IPS DF 19.7 (cell line): ENCODE measurements at places on chromosomes 7 and 10.

DNA sequence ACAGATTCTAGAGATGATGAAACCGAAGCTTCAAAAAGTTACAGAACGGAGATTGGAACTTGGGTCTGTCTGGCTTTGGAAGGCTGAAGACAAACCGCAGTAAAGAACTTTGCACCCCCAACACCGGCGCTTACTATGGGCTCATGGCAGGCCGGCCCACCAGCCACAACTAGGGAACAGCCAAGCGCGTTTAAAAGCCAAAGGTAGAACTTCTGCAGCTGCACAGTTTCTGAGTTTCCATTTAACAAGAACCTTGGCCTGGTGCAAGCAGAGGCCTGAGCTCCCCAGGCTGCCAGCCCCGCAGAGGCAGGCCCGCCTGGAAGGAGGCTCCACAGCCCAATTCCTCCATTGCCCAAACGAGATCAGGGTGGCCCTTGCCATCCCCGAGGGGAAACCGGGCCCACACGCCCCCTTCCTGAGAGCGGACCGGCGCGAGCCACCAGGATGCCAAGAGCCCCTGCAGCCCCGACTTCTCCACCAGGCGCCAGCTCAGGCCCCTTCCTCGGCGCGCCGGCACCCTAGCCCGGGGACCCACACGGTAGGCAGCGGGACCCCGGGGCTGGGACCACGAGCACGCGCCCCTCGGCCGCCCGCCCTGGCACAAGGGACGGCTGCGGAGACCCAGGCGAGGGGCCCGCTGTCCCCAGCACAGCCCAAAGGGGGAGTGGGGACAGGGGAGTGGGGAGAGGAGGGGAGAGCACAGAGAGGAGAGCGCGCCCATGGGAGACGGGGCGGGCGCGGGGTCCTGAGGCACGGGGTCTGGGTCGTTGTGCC lies 566 bp downstream of the MAD1L1 start:
- DNase-seq: no peak

- no peak for DNase-seq
These were observed 103.1 kb downstream of the SEMA3C start for GRCh38 chr7:80815733-80816132.

DNA sequence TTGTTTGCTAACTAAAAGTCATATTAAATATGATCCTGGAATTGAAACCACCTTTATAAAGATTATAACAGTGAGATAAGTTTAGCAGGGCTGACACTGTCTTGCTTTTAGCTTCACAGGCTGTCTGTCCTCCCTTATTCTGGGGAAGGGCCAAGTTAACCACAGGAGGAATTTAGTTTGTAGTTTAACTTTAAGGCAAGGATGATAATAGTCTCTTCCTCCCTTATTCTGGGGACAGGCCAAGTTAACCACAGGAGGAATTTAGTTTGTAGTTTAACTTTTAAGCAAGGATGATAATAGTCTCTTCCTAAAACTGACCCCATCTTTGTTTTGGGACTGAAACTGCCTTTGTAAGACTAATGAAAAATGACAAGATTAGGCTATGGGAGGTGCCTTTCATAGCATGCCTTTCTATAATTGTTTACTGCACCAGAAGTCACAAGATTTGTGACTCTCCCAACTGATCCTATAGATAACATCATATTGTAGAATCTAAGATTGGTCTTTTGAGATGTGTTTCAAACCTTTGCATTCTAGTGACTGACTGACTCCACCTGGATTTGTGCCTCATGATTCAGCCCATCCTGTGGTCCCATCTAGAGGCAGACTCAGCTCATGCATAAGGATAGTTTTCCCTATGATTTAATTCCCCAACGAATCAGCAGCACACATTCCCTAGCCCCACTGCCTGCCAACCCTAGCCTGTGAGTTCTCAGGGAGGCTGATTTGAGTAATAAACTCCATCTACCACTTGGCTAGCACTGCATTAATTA lies 212.0 kb downstream of the MAGI2 start:
- DNase-seq: no peak

DNA sequence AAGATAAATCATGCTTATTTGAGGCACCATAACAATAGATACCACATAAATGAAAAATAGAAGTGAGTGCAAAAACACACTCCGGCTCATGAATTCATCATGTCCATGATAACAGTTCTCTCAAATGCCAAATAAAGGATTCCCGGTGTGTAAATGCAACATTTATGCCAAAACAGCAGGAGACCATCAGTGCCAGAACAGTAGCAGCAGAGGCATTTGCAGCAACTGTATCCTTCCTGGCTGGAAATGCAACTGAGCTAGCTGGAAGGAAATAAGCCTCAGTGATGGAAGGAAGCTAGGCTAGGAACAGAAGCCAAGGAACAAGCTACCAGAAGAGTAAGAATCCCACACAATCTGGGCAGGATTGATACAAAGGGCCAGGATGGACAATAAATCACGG lies 79.9 kb upstream of the THSD7A start:
- DNase-seq: peak; percentile 17

GRCh38 chr10:42989481-42989921 lies 87.4 kb upstream of the RET start:
- no peak for DNase-seq

DNA sequence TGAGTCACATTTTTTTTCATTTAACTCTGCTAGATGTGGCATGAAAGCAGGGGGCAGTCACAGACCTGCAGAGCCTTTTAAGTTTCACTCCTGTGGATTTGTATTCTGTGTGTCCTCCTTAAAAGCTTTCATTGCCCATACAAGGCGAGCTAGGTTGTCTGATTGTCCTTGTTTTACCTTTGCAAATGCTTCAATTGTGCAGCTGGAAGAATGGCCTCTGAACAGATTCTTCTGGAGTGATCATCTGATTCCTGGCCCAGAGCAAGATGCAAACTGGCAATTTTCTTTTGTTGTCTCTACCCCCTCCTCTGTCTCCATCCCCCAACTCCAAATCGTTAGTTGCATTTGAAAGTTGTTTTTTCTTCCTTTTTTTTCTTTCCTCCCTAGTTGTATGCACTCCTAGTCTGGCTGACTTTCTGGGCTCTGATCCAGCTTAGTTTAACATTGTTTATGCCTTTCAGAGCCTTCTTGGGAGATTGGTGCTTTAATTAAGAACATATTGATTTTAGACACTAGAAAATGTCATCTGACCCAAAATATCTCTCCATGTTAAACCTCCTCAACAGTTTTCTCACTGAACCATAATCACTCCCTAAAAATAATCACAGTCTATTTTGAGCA lies 150.2 kb downstream of the REEP3 start:
- no peak for DNase-seq

GRCh38 chr10:70221030-70221429 lies 12.2 kb downstream of the PPA1 start:
- DNase-seq: no peak

DNA sequence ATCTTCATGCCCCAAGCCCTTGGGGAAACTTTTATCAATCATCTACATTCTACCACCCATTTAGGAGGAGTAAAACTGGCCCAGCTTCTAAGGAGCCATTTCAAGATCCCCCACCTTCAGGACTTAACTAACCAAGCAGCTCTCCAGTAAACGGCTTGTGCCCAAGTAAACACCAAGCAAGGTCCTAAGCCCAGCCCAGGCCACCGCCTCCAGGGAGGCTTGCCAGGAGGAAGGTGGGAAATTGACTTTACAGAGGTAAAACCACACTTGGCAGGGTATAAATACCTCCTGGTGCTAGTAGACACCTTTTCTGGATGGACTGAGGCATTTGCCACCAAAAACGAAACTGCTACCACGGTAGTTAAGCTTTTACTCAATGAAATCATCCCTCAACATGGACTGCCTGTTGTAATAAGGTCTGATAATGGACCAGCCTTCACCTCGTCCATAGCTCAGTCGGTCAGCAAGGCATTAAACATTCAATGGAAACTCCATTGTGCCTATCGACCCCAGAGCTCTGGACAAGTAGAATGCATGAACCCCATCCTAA lies 5.6 kb downstream of the AKR1B15 start:
- no peak for DNase-seq

DNA sequence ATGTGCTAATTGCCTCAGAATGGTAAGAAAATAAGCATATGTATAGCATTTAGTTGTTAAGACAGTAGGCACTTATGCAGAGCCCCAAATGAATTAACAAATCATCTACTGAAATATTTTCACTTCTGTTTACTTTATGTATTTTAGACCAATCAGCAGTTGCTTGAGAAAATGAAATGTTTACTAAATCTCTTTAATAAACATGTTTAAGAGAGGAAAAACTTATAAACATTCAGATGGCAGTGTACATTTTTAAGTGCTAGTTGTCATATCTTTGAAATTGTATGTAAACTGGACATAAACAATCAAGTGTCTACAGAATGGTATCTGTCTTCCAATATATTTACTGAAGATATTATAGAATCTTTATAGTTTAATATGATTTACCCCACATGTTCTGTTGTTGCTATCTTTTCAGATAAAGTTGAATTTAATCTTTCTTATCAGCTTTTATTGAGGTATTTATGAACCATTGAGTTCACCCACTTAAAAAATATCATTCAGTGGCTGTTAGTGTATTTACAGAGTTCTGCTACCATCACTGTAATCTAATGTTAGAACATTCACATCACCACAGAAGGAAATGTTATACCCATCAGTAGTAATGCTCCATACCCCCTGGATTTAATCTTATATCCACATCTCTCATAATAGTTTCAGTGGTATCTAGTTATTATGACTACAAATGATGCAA lies 264.3 kb downstream of the ADK start:
- DNase-seq: no peak

DNA sequence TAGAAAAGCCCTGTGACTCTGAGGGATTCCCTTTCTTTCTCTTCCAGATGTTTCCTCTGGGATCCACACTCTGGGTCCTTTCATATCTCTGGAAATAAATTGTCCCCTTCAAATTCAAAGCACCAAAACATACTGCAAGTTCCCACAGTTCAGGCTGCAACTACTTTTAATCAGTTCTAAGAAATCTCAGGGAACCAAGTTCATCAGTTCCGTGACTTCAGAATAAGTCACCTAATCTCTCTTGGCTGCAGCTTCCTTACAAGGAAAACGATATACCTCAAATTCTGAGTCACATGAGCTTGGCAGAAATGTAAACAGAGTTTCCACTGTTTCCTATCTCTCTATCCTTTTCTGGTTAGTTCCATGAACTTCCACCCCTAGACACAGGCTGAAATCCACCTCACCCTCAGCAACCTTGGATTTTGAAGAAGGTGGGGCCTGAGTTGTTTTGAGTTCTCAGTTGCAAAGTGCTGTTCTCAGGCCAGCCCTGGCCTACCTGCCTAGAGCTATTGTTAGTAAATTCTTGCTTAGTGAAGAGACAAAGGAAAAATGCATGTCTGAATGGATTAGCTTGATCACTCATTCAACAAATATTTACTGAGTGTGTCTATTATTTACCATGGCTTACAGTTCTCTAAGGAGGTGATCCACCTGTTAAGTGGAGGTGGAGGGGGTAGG lies 59.3 kb upstream of the IL6 start:
- DNase-seq: peak; percentile 87

GRCh38 chr10:77613476-77614130 lies 24.0 kb downstream of the KCNMA1 start:
- no peak for DNase-seq

GRCh38 chr10:99325281-99325680 lies 3.9 kb upstream of the CNNM1 start:
- DNase-seq: no peak

DNA sequence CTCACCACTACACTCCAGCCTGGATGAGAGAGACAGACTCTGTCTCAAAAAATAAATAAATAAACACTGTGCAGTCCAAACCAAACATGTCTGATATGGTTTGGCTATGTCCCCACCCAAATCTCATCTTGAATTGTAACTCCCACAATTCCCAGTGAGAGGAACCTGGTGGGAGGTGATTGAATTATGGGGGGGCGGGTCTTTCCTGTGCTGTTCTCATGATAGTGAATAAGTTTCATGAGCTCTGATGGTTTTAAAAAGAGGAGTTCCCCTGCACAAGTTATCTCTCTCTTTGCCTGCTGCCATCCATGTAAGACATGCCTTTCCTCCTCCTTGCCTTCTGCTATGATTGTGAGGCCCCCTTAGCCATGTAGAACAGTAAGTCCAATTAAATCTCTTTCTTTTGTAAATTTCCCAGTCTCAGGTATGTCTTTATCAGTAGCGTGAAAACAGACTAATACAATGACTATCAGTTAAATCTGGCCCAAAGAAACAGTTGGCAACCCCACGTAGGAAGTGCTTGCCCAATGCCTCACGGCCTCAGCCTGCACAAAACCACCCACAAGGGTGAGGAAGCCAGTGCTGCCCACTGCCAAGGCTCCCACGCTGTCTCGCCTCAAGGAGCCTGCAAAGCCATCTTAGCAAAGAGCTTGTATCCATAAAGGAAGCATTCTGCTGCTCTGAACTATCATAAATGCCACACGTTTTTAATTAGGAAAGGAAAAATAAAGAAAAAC lies 64.7 kb downstream of the PIK3AP1 start:
- DNase-seq: no peak

GRCh38 chr10:31730776-31731175 lies 197.9 kb downstream of the ARHGAP12 start:
- DNase-seq: no peak

DNA sequence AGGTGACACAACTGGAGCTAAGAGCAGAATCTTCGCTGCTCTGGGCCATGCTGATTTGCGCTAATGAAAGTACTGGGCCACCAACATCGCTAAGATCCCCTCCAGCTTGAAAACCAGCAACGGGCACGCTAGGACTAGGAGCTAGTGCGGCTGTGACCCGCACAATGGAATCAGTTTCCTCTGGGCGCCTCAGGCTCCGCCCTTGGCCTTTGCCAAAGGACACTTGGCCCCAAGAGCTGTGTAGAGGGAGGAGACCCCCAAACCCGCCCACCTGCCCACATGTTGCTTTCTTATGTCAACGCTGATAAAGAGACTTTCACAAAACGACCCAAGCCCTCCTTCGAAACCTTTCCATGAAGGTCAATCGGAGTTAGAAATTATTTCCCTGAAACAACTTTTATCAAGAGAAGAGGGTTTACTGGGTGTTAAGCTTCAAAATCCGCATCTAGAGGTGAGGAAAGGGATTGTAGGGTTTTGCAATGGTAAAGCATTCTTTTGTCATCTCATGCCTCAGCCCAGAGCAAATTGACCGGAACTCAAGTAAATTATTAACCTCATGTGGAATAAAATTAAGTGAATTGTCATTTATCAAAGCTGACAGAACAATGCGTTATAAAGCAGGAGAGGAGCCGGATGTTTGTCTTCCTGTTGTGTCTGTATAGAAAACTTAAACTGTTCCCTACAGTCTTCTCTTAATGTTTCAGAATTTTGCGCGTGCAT lies 9.4 kb downstream of the ABCB5 start:
- no peak for DNase-seq

GRCh38 chr7:42461537-42461936 lies 224.5 kb upstream of the GLI3 start:
- DNase-seq: no peak

- DNase-seq: no peak
These were observed 3.1 kb downstream of the SAR1A start for GRCh38 chr10:70167246-70167645.

- no peak for DNase-seq
These were observed 114.5 kb upstream of the INSYN2A start for GRCh38 chr10:127310923-127311322.
